ENCODE measurements at places on chromosomes 12 and 14.

DNA sequence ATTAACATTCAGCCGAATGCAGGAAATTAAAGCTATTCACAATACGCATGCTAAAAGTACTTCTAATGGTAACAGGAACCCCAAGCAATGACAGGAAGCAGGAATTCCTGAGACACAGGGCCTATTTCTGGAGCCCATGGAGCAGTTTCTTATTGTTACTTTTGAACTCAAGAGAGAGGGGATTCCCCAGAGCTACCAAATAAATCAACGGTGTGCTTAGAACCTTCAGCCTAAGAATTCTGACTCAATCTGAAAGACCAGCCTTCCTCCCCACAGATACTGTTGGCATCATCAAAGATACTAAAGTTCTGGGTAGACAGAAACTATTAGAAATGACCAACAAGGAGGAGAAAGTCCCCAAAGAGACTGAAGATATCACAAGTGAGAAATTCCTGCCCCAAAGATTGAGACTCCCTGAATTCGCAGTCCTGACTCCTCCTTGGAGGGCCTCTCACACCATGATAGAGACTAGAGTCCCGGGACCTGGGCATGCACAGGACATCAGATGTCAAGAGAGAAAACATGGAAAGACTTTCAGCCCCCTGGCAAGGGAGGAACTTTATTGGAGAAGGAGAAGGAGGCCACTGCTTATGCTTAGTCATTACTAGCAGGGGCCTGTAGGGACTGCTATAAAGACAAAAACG is 32.7 kb downstream of the RTRAF start:
- DNase-seq: no peak

- no peak for DNase-seq
These were observed 197.6 kb upstream of the AVPR1A start for GRCh38 chr12:63348556-63348955.

GRCh38 chr12:106034316-106034715 is 104.4 kb downstream of the NUAK1 start:
- no peak for DNase-seq

DNA sequence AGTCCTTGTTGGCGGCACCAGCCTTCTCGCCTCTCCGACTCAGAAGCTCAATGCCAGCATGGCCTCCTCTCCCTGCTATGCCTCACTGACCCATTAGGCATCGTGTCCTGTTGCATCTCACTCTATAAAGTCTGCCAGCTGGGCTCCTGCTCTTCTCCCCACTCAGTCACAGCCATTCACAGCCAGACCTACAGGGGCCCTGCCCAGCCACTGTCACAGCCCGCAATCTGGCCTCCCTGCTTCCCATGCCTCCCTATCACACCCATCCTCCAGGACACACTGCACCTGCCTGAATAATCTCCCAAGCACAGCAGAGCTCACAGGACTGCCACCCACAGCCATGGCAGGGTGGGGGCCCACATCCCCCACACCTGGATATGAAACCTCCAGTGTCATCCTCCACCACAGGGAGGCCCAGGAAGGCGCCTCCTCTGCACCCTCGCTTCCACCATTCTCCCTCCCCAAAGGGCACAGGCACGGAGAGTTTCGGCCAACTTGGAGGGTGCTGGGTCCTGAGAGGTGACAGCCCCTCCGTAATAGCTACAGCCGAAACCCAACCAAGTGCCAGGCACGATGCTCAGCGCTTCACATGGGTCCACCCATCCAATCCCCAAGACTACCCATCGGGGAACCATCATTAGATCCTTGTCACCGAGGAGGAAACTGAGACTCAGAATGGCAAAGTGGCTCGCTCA is 370.3 kb downstream of the BCL11B start:
- no peak for DNase-seq

GRCh38 chr12:77645966-77646598 is 184.6 kb upstream of the NAV3 start:
- no peak for DNase-seq

DNA sequence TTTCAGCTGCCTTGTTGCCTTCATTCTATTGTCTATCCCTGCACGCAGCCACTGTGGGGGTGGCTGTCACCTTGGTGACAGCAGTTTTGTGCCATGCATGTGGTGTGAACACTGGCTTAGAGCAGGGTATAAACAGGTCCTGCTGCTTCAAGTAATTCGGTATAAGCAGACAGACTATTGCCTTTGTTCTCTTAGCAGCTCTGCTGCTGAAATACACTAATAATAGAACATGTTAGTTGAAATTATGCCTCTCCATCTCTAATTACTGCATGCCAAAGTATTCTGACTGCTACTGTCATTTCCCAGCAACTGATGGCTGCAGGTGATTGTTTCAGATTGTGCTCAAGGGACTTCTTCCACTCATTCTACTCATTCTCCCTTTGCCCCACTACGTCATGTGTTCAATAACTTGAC is 34.6 kb downstream of the PTPRO start:
- DNase-seq: peak; percentile 77

DNA sequence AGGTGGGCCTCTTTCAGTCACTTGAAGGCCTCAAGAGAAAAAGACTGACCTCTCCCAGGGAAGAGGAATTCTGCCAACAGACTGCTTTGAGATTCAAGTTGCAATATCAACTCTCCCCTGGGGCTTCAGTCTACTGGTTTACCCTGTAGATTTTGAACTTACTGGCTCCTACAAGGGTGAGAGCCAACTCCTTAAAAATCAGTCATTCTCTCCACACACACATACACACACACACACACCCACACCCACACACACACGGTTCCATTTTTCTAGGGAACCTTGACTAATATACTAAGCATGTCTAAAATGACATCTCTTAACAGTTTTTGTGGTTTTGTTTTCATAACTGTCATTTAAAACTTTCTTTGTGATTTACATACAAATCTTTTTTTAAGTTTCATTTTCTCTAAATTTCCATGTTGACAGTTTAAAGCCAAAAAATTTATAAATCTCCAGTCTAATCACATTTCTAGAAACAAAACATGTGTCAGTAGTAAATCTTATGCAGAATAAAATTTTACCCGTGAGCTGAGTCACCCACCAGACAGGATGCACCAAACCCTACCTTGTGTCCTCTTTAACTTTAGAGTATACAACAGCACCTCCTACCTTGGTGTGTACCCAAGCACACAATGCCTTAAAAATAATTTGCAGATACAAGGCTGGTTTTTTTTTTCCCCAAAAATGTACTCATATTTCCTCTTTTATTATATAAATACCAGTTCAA is 394.6 kb downstream of the AEBP2 start:
- no peak for DNase-seq

DNA sequence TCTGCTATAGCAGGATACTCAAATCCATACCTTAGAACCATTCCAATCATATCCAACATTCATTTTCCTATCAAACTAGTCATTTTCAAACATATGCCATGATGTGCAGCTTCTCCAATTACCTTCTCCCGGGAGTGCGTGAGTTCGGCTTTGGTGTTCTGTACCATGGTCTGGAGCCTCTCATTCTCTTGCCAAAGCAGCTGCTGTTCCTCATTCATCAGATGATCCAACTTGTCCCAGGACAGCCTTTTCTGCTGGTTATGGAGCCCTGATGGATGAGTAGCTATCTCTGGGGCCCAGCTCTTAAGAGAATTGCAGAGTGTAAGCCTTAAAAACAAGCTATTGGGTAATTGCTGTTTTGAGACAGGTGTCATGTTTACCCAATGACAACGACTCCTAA is 71.1 kb upstream of the SAV1 start:
- DNase-seq: no peak

DNA sequence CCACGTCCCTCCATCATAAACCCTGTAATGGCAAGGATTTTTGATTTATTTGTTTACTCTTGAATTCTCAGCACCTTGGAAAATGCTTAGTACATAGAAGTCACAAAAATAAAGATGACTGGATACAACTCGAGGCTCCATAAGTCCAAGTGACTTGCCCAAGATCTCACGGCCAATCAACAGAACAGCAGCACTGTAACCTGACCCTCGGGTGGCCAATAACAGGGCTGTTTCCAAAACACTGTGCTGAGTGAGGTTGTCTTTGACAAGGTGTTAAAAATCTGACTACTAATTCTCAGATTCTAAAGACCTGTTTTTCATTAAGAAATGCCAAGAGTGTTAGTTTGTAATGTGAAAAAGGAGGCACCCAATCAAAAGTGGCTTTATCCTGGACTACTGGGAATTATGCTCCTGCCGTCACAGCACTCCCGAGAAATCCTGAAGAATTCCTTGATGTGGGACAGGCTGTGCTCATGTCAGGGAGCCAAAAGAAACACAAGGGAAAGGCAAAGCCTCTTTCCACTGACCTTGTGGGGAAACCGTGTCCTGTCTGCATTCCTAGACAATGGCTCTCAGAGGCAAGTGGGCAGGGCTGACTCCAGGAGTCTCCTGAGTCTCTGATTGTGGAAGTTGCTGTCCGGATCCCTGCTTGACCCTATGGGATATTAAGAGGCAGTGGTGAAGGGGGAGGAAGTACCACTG is 204.7 kb upstream of the PELI2 start:
- DNase-seq: no peak

DNA sequence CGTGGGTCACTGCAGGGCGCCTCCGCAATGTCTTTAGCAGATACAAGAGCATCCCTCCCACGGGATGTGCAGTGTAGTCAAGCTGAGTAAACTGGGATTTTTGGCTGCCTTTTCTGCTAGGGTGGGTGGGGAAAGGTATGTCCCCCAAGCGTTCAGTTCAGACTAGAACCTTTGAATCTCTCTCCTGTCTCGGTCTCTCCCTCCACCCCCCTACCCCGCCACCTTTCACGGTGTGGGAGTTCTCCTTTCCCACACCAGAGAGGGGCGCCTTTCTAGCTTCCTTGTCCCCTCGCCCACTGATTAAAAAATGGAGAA is 525 bp upstream of the FAR2 start:
- DNase-seq: no peak

GRCh38 chr14:55105991-55106390 is 23.1 kb upstream of the LGALS3 start:
- no peak for DNase-seq

DNA sequence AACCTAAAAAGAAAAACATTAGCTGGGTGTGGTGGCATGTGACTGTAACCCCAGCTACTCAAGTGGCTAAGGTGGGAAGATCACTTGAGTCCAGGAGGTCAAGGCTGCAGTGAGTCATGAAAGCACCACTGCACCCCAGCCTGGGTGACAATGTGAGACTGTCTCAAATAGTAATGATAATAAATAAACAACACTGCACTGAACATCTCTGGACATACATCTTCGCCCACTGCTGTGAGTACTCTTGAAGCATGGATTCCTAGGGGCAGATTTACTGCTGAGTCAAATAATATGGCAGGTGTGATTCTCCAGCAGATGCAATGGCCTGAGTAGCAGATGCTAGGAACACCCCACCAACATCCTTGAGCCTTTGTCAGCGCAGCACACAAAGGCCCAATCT is 23.6 kb downstream of the ABCB9 start:
- no peak for DNase-seq

- DNase-seq: no peak
These were observed 31.1 kb upstream of the DHRS7 start for GRCh38 chr14:60196291-60196690.

DNA sequence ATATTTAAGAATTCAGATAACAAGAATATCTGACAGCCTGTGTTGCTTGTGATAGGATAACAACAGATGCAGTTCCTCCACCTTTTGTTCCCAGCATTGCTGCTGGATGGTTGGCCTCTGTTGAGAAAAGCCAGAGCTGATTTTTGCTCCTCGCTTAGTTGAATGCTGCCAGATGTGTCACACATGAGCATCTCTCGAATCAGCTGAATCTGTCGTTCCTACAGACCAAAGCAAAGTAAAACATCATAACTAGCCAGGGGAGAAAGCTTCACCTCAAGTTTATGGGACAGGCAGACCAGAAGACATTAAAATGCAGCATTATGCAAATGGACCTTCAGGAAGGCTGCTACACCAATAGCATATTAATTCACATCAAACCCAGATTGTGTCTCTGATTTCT is 20.1 kb downstream of the RACGAP1 start:
- no peak for DNase-seq

GRCh38 chr12:40152783-40153383 is 47.0 kb upstream of the SLC2A13 start:
- DNase-seq: no peak

DNA sequence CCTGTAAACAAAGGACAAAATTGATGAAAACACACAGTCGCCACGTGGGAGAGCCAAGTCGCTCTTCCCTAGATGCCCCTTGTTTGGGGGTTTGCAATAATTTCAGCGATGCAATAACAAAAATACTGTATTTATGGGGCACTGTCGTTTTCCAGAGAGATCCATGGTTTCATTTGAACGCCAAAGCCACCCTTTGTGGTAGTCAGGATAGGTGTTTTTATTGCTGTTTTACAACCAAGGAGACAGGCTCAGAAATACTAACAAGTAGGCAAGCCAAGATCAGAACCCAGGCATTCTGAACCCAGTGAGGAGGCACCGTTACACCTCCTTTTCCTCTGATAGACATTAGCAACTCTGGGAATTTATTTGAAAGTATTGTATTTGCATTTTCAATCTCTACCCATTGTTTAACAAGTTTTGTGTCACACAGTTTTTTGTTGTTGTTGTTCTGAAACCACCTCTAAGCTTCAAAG is 831 bp upstream of the BTBD7 start:
- no peak for DNase-seq

- DNase-seq: peak; percentile 77
These were observed 23.5 kb upstream of the ZFP36L1 start for GRCh38 chr14:68816183-68816942.

DNA sequence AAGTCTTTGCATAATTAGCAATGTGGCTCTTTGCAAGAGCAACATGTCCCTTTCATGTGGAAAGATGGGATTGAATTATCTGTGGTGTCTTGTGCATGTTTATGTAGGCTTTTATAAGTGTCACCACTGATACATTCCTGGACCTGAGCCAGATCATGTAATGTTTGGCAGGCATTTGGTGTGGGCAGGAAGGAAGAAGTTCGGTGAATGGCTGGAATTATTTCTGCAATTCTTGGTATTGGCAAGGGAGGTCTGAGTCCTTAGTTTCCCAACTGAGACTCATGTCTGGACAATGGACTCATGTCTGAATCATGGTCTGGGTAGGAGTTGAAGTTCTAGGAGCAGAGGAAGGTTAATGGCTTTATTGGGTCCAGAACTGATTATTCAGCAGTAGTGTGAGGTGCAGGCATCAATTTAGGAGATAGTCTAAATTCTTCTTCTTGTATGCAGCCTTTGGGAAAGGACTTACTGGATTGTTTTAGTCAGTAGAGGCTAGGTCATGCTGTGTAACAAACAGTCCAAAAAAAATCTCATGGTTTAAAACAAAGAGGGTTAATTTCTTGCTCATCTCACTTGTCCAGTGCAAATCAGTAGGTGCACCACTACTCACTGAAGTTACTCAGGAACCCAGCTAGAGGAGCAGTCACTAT is 186.5 kb upstream of the LHX5 start:
- DNase-seq: no peak

DNA sequence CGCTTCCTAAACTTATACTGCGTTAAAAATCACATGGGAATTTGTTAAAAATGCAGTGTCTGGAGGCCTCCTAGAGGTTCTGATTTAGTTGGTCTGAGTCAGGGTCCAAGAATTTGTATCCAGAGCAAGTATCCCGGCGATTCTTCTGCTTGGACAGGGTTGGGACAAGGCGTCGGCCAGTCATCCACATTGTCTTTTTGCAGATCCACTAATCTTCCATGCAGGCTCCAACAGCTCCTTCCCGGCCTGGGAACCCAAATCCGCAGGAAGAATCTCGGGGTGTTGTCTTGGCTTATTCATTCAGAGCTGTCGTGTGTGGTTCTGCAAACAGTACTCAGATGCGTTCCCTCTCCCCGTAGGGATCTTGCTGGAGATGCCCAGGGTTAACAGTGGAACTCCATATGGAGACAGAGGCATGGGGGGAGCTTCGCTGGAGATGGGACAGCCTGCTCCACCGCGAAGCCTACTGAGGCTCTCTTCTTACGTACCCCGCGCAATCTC is 25.3 kb downstream of the GPRC5D start:
- DNase-seq: no peak

GRCh38 chr14:73424453-73424852 is 33.9 kb downstream of the NUMB start:
- DNase-seq: no peak
